Nephron progenitor cell (in vitro differentiated cells): ENCODE measurements at places on chromosomes 13 and 19.
A peak's percentile ranks its signal among the peaks of the same experiment; 100 is the strongest.

DNA sequence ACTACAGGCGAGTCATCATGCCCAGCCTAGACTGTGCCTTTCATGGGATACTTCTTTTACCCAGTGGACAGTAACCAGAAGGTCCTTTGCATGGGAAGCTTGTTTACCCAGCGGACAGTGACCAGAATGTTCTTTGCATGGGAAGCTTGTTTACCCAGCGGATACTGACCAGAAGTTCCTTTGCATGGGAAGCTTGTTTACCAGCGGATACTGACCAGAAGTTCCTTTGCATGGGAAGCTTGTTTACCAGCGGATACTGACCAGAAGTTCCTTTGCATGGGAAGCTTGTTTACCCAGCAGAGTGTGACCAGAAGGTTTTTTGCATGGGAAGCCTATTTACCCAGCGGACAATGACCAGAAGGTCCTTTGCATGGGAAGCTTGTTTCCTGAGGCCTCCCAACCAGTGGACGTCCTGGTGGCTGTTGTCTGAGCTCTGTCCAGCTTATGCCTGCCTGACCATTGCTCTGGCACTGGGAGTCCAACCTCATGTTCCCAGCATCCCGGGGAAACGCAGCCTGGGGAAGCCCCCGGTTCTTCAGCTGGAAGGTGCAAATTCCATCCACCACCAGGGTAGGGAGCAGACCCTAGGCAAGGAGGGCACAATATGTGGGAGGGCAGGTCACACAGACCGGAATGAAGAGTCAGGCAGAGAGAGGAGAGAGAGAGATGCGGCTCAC, 41.6 kb upstream of the PDCD5 start:
- DNase-seq: no peak

- peak; percentile 6 for DNase-seq
Observed at GRCh38 chr13:91375116-91375729, 23.2 kb upstream of the GPC5 start.

DNA sequence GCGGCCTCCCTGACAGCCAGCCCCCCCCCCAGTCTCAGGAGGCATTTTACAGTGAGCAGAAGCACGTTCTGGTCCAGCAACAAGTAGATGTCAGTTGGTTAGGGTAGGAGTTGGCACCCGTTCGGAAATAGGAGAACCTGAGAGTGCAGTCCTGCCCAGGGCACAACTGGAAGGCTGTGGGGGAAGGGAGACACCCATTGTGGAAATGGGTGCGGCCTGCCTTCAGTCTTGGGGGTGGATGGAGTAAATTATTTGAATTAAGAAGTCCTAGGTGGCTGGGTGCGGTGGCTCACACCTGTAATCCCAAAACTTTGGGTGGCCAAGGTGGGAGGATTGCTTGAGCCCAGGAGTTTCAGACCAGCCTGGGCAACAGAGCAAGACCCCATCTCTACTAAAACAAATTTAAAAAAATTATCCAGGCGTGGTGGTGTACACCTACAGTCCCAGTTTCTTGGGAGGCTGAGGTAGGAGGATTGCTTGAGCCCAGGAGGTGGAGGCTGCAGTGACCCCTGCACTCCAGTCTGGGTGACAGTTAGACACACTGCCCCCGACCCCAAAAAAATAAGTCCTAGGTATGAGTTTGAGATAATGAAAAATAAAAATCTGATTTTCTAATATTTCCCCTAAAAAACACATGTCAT, 1.2 kb downstream of the CIRBP start:
- DNase-seq: no peak

- no peak for DNase-seq
Observed at GRCh38 chr13:41398494-41399170, 58.7 kb upstream of the RGCC start.

GRCh38 chr13:90414691-90415596, 932.5 kb upstream of the MIR17HG start:
- DNase-seq: no peak

DNA sequence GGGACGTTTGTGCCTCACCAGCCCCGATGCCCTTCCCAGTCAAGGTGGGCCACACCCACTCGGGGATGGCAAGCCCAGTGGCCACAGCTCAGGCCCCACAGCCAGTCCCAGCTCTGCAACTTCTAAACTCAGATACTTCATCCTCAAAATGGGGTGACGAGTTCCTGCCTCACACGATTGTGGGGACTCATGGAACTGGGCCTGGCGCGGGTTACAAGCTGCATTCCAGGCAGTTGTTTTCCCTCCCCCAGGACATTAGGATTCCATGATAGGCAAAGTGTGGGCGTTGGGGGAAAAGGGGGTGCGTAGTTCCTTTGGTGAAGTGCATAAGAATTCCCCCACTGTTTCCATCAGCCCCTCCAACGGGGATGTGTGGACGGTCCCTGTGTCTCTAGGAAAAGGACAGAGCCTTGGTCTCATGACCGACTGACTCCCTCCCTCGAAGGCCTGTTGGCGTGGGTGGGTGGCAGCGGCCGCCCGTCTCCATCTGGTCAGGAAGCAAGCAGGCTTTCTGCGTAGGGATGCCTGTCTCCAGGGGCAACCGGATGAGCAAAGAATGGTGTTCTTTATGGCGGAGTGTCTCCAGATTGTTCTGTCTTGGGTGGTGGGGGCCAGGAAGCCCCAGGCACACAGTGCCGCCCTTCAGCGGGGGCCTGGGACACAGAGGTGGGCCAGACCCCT, 21.1 kb upstream of the NPAS1 start:
- DNase-seq: no peak

- no peak for DNase-seq
Observed at GRCh38 chr19:53880711-53881481, 1.1 kb upstream of the PRKCG start.

DNA sequence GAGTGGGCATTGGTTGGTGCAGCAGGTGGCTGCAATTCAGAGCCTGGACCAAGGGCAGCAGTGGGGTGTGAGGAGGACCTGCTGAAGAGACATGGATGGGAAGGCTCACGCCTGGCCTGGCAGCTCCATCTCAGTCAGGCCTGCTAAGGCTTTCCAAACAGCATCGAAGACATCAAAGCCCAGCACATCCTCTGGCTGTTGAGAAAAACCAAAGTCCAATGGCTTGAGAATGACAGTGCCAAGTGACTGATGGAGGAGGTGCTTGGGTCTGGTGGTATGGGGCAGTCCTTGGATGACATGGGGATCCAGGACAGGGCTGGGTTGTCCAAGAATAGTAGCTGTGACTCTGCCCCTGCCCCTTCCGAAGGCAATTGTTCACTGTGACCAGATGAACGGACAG, 19.0 kb upstream of the XPO4 start:
- DNase-seq: no peak

DNA sequence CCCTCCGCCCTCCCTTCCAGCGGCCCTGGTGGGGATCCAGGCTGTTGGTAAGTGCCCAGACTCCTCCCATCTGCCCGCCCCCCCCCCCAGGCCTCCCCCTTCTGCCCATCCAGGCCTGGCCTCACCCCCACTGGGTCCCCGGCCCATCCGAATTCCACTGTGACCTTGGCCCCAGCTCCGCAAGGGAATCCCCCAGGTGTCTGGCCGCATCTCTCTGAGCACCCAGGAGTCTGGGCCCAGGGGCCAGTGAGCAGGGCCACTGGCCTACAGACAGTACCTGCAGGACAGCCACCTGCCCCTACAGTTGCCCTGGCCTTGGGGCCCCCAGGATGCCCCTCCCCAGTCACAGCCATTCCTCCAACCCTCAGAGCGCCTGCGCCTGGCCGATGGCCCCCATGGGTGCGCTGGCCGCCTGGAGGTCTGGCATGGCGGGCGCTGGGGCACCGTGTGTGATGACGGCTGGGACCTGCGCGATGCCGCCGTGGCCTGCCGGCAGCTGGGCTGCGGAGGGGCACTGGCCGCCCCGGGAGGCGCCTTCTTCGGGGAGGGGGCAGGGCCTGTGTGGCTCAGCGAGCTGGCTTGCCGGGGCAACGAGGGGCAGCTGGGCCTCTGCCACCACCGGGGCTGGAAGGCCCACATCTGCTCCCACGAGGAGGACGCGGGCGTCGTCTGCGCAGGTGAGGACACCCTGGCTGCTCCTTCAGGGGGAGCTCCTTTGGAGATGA, 912 bp downstream of the SSC5D start:
- DNase-seq: no peak

- DNase-seq: no peak
Observed at GRCh38 chr13:22112956-22113745, 442.3 kb downstream of the FGF9 start.

- DNase-seq: no peak
Observed at GRCh38 chr13:38090913-38091312, 221.3 kb upstream of the TRPC4 start.

DNA sequence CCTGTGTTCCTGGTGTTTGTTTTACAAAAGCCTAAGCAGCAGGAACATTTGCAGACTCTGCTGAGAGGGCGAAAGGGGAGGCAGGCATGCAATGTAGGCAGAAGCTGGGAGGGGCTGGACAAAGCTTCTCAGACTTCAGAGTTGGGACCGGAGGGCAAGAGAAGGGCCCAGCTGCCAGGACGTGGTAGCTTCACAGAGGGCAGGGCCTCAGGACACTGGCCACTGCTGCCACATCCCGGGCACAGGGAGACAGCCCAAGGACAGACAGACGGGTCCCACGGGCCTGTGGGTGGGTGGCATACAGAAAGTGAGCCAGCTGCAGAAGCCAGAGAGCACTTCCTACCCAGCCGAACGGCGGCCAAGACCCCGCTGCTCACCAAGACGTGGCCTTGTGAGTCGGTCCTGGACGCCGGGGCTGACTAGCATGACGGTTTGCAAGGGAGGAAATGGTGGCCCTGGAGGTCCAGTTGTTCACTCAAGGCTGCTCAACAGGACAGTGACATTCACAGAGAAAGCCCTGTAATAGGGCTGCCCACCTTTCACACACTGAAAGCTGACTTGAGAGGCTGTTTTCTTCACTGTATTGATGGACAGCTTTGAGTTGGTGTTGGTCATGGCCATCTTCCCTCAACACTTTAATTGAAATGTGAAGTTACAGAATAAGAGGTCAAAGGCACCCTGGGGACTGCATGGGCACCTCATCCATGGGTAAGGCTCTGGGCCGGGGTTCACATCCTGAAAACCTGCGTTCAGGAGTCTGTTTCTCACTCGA, 23.7 kb upstream of the TFDP1 start:
- DNase-seq: no peak

GRCh38 chr19:47587295-47587694, 14.3 kb upstream of the ZNF541 start:
- DNase-seq: no peak

DNA sequence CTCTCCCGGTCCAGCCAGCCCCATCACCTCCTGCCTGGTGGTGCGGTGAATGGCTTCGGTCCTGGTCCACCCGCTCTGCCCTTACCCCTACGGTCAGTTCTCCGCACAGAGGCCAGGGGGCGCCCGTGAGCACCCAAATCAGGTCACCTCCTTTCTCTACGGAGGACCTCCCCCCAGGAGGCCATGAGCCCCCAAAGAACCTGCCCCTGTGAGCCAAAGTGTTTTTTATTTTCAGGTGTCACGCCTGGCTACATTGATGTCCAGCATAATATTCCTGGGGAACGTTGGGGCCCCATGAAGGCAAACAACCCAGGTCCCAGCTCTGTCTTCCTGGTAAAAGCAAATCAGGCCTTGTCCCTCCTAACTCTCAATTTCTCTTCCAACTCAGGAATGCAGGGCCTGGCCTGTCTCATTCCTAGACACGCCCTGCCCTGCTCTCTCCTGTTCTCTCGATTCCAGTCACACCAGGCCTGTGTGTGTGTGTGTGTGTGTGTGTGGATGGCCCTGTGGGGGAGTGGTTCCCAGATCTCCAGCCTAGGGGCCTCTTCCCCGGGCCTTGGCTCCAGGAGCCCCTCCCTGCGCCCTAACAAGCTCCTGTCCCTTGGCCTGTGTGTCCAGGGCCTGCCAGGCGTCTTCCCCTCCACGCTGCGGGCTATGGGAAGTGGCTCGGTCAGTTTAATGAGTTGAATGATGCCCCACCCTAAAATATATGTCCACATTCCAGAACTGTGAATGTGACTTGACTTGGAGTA, 9.7 kb upstream of the GIPC1 start:
- peak; percentile 76 for DNase-seq

GRCh38 chr13:57878291-57878690, 246.7 kb downstream of the PCDH17 start:
- DNase-seq: no peak

DNA sequence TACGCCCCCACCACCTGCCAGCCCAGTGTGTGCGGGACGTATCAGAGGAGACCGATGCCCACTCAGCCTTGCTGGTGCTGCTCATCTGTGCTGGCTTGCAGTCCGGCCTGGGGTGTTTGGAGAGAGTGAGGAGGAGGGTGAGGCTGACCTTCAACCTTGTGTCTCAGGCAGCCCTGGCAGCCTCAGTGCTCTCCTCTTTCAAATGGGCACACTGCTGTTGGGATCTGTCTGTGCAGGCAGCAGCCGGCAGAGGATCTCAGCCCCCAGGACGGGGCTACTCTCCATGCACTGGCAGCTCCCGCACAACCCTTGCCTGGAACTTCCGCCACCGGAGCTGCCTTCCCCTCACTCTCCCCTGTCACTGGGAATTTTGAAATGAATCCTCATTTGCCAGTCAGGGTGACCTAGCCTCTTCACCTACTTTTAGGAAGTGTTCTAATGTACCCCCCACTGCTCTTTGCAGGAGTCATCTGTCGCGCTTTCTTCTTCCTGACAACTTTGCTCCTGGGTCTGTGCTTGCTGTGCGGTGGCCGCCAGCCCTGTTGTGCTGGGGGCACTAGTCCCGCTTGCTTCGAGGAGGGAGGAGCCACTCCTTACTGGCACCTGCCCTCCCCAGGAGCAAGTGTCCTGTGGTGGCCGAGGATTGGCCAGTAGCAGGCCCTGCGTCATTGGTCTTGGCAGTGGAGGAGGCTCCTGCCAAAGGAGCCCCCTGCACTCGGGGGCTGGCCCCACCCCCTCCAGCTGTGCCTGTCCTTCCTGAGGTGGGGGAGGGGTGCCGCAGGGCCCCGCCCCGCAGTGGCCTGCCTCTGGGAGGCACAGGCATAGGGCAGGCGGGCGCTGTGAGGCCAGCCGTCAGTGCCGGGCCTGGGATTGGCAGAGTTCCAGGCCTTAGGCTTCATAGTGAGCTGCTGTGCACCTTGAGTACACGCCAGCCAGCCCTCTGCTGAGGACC, 53.4 kb downstream of the TSSK6 start:
- peak; percentile 84 for DNase-seq

- no peak for DNase-seq
Observed at GRCh38 chr13:46995874-46996273, 99.0 kb upstream of the HTR2A start.
